ENCODE measurements at places on chromosomes 4 and X.

GRCh38 chr4:147809211-147809610, 77.3 kb downstream of the ARHGAP10 start:
- H3K36me3 ChIP-seq = no peaks in the 10 kb centered on the region
- H3K4me1 ChIP-seq = no peaks in the 10 kb centered on the region
- H3K27ac ChIP-seq = no peak overlapping the region
- no peaks in the 10 kb centered on the region for H3K27me3 ChIP-seq

DNA sequence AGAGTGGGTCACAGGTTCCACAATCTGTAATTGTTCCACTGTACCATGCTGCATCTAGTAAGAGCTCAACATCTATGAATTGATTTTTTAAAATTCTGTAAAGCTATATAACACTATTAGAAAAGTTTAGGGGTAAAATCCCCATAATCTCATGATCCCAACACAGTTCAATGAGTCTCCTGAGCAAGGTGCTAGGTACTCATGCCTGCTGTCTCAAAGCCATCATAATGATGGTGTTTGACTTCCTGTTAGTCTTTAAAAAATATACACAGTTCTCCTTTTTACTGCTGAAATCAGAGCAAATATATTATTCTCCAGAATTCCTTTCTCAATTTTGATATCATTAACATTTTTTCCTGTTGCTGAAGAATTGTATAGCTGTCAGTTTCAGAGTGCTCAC, 55.9 kb downstream of the SH3BGRL start:
- H3K4me1 ChIP-seq = 0 out of 2 replicates have a peak, but pooled peaks cover 3% of the 10 kb centered on the region
- H3K27ac ChIP-seq = no peak overlapping the region
- H3K36me3 ChIP-seq = no peaks in the 10 kb centered on the region
- no peak for DNase-seq

GRCh38 chr4:142264961-142265360, 581.1 kb downstream of the INPP4B start:
- H3K36me3 ChIP-seq = no peaks in the 10 kb centered on the region
- H3K27me3 ChIP-seq = no peaks in the 10 kb centered on the region
- no peak overlapping the region for H3K4me3 ChIP-seq
- peaks cover 1% of the 10 kb centered on the region for H3K4me1 ChIP-seq
- H3K27ac ChIP-seq = no peak overlapping the region

DNA sequence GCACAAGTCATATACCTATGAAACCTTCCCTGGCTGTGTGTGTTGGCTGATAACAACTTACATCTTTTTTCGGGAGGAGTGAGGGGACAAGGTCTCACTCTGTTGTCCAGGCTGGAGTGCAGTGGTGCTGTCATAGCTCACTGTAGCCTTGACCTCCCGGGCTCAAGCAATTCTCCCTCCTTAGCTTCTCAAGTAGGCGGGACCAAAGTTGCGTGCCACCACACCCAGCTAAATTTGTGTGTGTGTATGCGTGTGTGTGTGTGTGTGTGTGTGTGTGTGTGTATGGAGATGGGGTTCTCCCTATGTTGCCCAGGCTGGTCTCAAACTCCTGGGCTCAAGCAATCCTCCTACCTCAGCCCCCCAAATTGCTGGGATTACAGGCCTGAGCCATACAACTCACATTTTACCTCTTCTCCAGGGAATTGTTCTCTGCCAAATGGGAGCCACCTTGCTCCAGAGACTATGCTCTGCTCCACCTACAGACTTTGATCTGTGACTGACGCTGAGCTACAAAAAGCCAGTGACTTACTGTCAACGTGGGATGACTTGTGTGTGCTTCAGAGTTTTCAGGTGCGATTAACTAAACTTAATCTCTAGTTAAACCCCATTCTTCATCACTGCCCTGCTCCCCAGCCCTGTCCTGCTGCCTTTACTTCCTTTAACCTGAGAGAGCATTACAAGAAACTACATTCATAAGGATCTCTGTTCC, 2.0 kb upstream of the BEX4 start:
- peaks cover 13% of the 10 kb centered on the region for H3K36me3 ChIP-seq
- H3K4me1 ChIP-seq = no peaks in the 10 kb centered on the region
- no peak for DNase-seq
- no peak overlapping the region for H3K4me3 ChIP-seq

- H3K4me1 ChIP-seq = peaks cover 4% of the 10 kb centered on the region
- no peaks in the 10 kb centered on the region for H3K36me3 ChIP-seq
- H3K4me3 ChIP-seq = no peak overlapping the region
- no peak overlapping the region for H3K27ac ChIP-seq
- H3K27me3 ChIP-seq = no peaks in the 10 kb centered on the region
Observed at GRCh38 chr4:119597377-119597776, 31.2 kb downstream of the PDE5A start.

GRCh38 chr4:4470208-4470607, 71.6 kb downstream of the STX18 start:
- no peak overlapping the region for H3K27ac ChIP-seq
- no peak for DNase-seq
- no peak overlapping the region for H3K4me3 ChIP-seq

All from H1 (cell line).